ENCODE measurements at places on chromosomes 5 and 9.
A peak's percentile ranks its signal among the peaks of the same experiment; 100 is the strongest.

DNA sequence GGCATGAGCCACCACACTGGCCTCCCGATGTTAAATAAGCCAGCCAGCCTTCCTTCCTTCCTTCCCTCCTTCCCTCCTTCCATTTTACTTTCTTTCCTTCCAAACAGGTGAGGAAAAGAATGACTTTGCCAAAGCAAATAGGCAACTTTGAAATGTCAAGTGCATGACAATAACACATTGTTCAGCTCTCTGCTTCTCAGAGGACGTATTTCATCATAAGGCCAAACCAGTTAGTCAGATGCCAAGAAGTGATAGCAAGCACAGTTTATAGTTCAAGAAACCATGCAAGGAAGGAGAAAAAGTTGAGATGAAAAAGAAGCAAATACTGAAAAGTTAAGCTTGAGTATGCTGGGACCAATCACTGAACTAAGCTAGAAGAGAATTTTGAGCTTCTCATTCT, 29.5 kb downstream of the POU4F3 start:
- peak; percentile 31 for DNase-seq

DNA sequence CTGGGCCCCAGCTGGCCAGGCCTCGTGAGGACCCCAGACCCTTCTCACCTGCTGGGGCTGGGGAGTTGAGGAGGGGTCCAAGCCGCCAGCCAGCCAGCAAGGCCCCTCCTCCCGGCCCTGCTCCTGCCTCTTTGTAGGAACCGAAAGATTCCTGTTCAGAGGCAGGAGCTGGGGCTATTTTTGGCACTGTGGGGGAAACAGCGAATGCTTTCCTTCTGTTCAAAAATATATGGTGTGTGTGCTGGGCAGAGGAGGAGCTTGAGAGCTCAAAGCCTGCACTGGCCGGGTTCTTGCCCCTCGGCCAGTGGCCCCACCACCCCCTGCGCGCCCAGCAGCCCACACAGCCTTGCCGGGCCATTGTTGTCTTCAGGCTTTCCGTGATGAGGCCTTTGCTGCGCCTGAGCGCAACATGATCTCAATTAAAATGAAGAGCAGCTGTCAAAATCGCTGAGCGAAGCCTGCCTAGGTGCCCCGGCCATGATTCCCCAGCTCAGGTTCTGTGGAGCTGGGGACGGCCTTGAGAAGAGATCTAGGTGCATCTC, 13.4 kb downstream of the NCS1 start:
- DNase-seq: no peak

DNA sequence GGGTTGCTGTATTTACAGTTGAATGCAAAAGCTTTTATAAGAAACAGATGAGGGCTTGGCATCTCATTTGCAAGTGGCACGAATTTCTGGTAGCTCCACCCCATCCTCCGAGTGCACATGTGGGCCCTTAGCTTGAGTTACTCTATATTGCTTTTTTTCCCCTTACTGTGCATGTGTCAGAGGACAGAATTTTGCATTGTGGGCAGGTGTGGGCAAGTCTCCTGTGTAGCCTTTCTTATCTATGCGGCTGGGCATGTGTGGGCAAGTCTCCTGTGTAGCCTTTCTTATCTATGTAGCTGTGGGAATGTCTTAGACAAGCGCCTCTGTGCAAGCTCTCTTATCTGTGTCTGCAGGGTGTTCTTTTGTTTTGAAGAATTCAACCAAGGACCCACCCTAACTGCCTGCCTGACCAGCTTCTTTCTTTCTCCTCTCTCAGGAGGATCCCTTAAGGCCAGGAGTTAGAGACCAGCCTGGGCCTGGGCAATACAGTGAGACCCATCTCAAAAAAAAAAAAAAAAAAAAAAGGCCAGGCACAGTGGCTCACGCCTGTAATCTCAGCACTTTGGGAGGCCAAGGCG, 34.1 kb upstream of the SIL1 start:
- DNase-seq: peak; percentile 95

GRCh38 chr5:17184588-17184987, 32.8 kb upstream of the BASP1 start:
- DNase-seq: no peak

- DNase-seq: peak; percentile 35
Observed at GRCh38 chr5:14869668-14870164, 1.9 kb downstream of the ANKH start.
